Thoracic aorta endothelial cell (primary cell): ENCODE measurements at places on chromosomes 3 and 15. TPM values are rescaled to one million over a fixed set of nuclear protein-coding genes. Genes with fewer than 3 reads are reported as not detected.

GOLGA8M gene
- 0.27 TPM in 1 of 2 replicates, not detected in the other for total RNA-seq

ITIH1 gene
- total RNA-seq: not detected in 2 replicates

KIAA1143 gene
- 27.5 and 33.2 TPM in 2 replicates for total RNA-seq

DLEC1 gene
- total RNA-seq: 0.14 TPM in 1 of 2 replicates, not detected in the other

CKMT1A gene
- total RNA-seq: not detected in 2 replicates

RTP1 gene
- 0.13 TPM in 1 of 2 replicates, not detected in the other for total RNA-seq

SEMA3F gene
- 75.3 and 134 TPM in 2 replicates for total RNA-seq

NR1I2 gene
- total RNA-seq: not detected in 2 replicates

ADCY5 gene
- not detected in 2 replicates for total RNA-seq

GOLGA8S gene
- under 0.01 and 0.07 TPM in 2 replicates for total RNA-seq

CHMP2B gene
- 32.2 and 45.4 TPM in 2 replicates for total RNA-seq

CEMIP gene
- 0.50 and 1.1 TPM in 2 replicates for total RNA-seq

TM4SF18 gene
- total RNA-seq: 156 and 234 TPM in 2 replicates

FRMD4B gene
- 146 and 164 TPM in 2 replicates for total RNA-seq

MITF gene
- 3.9 and 4.0 TPM in 2 replicates for total RNA-seq

TRPM1 gene
- total RNA-seq: 0.14 and 0.27 TPM in 2 replicates
